Fibroblast of the aortic adventitia (primary cell): ENCODE measurements at places on chromosomes 16 and 17. TPM values are rescaled to one million over a fixed set of nuclear protein-coding genes. Genes with fewer than 3 reads are reported as not detected.

AXIN1 gene
- 13.4 and 26.4 TPM in 2 replicates for total RNA-seq

GRCh38 chr17:74297941-74298340, 23.9 kb downstream of the DNAI2 start:
- DNase-seq: peak; percentile 30

DNA sequence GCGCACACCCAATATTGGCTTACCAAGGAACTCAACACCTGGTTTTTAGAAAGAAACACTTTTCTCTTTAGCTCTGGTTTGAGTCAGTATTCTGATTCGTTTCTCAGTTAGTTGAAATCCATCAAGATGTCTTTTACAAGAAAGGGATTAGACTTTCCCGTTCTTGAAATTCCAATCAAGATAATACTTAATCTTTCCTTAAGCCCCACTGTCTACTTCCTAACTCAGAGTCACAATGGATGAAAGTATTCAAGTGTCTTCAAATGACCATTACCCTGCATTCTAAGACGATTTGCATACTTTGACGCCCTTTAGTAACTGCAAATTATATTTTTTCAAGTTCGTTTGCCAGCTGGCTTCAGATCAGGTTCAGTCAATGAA, 189.8 kb downstream of the USP22 start:
- DNase-seq: peak; percentile 0

DNA sequence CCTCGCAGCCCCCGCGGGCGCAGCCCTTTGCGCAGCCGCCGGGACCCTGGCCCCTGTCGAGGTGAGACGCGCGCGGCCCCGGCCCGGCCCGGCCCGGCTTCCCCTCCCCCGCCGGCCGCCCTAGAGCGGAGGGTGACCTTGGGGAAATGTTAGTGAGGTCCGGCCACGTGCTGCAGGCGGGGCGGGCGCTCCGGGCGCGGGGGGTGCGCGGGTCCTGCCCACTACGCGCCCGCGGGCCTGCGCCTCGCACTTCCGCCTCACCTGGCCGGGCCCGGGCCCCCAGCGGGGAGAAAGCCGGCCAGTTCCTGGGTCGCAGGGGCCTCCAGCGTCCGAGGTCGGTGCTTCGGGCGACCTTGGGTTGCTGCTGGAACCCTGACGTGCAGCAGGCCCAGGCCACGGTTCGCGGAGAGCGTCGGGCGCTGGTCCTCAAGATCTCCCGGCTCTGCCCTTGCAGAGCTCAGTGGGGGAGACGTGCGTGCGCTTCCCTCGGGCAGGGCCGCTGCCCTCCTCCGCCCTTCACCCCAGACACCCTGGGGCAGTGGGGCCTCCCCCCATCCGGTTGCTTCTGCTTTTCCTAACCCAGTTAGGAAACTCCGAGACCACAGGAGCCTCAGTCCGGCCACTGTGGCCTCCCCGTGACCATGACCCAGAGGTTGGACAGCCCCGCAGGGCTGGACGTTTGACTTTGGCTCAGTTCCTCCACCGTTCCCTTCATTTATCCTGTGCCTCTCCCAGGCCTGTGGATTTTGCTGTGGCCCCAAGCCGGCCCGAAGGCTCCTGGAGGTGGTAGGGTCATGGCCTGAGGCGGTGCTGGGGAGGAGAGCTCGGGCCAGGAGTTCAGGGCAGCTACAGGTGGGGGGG, 791 bp downstream of the MCRIP2 start:
- no peak for DNase-seq

TP53TG3 gene
- total RNA-seq: not detected in 2 replicates

KRT31 gene
- 0.09 TPM in 1 of 2 replicates, not detected in the other for total RNA-seq

- peak; percentile 38 for DNase-seq
Measured at GRCh38 chr16:4380119-4381063, 8.7 kb downstream of the VASN start.

GRCh38 chr17:68314916-68315535, 23.7 kb downstream of the ARSG start:
- DNase-seq: peak; percentile 37

GRCh38 chr16:3946604-3947180, 66.2 kb upstream of the CREBBP start:
- DNase-seq: no peak

CCL4L2 gene
- total RNA-seq: not detected in 2 replicates

DHRS7C gene
- total RNA-seq: not detected in 2 replicates

MYH2 gene
- total RNA-seq: 0.25 TPM in 1 of 2 replicates, not detected in the other

GRCh38 chr17:68709461-68709860, 108.3 kb upstream of the FAM20A start:
- DNase-seq: no peak

MBTPS1 gene
- total RNA-seq: 61.1 and 89.0 TPM in 2 replicates

- DNase-seq: peak; percentile 96
Measured at GRCh38 chr17:27319541-27320221, 25.8 kb downstream of the WSB1 start.

DNA sequence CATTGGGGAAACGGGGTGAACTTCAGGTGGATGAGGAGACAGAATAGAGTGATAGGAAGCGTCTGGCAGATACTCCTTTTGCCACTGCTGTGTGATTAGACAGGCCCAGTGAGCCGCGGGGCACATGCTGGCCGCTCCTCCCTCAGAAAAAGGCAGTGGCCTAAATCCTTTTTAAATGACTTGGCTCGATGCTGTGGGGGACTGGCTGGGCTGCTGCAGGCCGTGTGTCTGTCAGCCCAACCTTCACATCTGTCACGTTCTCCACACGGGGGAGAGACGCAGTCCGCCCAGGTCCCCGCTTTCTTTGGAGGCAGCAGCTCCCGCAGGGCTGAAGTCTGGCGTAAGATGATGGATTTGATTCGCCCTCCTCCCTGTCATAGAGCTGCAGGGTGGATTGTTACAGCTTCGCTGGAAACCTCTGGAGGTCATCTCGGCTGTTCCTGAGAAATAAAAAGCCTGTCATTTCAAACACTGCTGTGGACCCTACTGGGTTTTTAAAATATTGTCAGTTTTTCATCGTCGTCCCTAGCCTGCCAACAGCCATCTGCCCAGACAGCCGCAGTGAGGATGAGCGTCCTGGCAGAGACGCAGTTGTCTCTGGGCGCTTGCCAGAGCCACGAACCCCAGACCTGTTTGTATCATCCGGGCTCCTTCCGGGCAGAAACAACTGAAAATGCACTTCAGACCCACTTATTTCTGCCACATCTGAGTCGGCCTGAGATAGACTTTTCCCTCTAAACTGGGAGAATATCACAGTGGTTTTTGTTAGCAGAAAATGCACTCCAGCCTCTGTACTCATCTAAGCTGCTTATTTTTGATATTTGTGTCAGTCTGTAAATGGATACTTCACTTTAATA, 7.0 kb upstream of the TMEM235 start:
- no peak for DNase-seq

GRCh38 chr16:74568961-74569631, 37.8 kb downstream of the GLG1 start:
- DNase-seq: peak; percentile 41

DNA sequence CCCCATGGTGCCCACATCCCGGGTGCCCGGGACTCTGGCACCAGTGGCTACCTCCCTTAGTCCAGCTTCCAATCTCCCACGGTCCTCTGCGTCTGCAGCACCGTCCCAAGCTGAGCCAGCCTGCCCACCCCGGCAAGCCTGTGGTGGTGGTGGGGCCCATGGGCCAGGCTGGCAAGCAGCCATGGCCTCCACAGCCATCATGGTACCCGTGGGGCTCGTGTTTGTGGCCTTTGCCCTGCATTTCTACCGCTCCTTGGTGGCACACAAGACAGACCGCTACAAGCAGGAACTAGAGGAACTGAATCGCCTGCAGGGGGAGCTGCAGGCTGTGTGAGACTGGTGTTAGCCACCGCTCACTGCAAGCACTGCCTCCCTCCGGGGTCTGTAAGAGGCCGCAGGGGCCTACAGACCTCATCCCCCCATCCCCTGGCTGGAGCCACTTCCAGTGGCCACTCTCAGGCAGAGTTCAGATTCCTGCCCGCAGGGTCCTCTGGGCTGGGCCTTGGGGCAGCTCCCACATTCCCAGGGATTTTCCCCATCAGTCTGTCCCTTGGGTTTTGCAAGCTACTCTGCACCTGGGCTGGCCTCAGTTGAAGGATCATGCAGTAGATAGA, 3.9 kb upstream of the SETD1A start:
- DNase-seq: peak; percentile 66

- DNase-seq: peak; percentile 71
Measured at GRCh38 chr16:55562936-55563335, 3.5 kb upstream of the CAPNS2 start.

GRCh38 chr17:81902023-81902652, at the start of gene NPB:
NPB (plus strand) TSS chr17:81902238; CDS start chr17:81902278, 40 bp downstream.
- no peak for DNase-seq

NPIPA7 gene
- total RNA-seq: 2.5 TPM in 1 of 2 replicates, not detected in the other

DNA sequence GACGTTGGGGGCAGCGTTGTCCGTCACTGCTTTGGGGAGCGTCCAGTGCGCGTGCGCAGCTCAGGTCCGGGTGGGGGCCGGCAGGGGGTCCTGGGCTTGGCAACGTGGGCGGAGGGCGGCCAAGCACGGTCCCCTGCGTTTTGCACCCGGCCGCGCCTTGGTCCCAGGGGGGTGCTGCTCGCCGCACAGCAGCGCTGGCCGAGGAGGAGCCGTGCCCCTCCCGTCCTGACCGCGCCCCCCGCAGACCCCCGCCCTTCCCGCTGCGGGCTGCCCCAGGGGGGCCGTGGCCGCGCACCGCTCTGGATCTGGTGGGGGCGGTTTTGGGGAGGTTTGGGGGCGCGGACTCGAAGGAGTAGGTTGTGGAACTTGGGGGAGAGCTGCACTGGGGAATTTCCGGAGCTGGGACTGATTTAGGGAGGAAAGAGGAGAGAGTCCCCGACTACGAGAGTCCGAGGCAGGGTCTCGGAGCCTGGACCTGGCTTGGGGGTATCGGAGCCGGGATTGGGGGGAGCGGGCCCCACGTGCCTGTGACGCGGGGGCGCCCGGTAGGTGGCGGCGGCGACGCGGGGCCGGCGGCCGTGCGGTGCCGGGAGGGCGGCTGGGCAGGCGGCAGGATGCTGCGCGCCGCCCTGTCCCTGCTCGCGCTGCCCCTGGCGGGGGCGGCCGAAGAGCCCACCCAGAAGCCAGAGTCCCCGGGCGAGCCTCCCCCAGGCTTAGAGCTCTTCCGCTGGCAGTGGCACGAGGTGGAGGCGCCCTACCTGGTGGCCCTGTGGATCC, at the start of gene SLC9A5:
SLC9A5 (plus strand) TSS at position 579 of the 777 bp plus-strand sequence; CDS start at position 615, 36 bp downstream.
- DNase-seq: no peak

DNA sequence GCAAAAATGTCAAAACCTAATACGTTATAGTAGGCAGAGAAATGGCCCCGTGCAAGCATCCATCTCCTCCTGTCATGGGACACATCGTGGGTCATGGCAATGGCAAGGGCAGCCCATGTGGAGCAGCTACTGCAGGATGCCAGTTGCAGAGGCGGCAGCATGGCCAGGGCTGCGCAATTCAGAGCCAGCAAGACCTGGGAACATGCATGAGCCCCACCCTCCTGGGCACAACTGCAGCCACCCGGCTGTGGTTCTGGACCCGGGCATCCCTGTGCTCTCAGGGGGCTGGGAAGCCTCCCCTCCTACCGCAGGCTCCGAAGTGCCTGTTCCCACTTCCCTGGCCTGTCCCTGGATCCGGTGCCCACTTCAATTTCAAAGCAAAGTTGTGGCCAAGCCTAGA, 203.6 kb downstream of the CPPED1 start:
- DNase-seq: no peak

DNA sequence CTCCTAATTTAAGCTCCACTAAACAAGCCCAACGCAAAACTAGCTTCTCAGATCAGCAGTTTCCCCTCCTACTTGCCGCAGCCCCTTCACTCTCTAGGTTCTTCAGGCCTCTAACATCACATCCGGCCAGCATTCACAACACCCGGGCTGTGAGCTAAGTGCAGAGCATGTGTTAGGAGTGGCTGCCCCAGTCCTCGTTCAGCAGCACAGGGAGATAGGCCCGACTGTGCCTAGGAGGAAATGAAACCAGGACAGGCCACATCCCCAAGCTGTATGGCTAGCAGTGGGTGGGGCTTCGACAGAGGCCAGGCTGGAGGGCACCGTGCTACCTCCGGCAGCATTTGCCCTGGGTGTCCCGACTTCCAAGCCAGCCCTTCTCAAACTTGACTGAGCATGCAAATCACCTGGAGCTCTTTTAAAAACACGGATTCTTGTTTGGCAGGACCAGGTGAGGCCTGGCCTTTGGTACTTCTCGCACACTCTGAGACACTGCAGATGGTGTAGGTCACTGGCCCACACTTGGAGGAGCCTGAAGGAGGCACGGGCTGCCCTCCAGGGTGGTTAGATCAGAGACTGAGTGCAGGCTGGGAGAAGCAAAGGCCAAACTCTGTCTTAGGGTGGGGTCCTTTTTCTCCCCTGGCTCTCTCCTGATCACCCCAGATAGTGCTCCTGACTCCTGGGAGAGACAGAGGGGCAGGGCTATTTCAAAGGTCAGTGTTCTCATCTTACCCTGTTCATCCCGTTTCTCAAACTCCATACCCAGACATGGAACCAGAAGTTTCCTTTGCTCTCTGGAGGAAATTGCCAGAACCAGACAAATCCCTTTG, 202.0 kb downstream of the C16orf78 start:
- DNase-seq: no peak

GRCh38 chr17:83155128-83156121, 76.0 kb downstream of the METRNL start:
- peak; percentile 5 for DNase-seq

GRCh38 chr17:12415031-12415430, 250.7 kb upstream of the MYOCD start:
- peak; percentile 10 for DNase-seq

- DNase-seq: peak; percentile 27
Measured at GRCh38 chr17:29341726-29342125, 47.8 kb upstream of the NUFIP2 start.

ITGAD gene
- not detected in 2 replicates for total RNA-seq
